ENCODE measurements at places on chromosomes 5 and 9. TPM values are rescaled to one million over a fixed set of nuclear protein-coding genes. Genes with fewer than 3 reads are reported as not detected.

IFNB1 gene
- not detected for total RNA-seq

GRCh38 chr5:126103868-126104267 is 319.3 kb upstream of the GRAMD2B start:
- no peak for DNase-seq

TLE1 gene
- 17.9 TPM for total RNA-seq

NOXA1 gene
- total RNA-seq, result 6.9 TPM

IFNA2 gene
- not detected for total RNA-seq

GRCh38 chr9:118162716-118163115 is 458.5 kb downstream of the TLR4 start:
- no peak for DNase-seq

- no peak for DNase-seq
Observed at GRCh38 chr9:133210202-133210532, 1.1 kb upstream of the OBP2B start.

IL5 gene
- not detected for total RNA-seq

LPAR1 gene
- total RNA-seq, result 23.2 TPM

DNA sequence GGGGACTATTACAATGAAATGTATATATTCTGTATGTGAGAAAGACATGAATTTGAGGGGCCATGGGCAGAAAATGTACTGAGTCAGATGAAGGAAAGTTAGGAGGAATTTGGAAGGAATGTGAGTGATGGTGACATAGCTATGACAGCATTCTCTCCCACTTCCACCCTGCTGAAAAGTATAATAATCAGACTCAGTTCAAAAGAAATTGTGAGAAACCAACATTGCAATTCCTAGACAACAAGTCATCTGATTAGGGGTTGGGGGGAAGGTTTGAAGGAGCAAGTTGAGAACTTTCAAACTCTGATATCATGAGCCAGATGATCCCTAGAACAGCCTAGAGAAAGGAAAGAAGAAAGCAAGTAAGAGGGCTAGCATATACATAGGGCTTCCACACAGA is 370.6 kb downstream of the DMRTA1 start:
- no peak for DNase-seq

DNA sequence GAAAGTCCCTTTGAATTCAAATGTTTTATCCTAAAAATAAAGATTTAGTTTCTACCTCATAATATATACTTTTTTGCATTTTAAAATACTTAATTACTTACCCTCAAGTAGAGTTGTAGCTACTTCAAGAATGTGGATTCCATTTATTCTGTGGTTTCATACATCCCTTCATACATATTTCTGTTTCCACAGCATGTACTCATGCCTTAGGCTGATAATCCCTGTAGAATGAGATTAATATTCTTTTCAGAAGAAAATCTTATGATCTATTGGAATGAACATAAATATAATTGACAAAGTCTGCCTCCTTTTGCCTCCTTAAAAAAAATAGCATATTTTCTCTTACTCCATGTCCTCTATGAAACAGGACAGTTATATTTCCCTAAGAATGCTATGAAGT is 465.7 kb downstream of the DTWD2 start:
- DNase-seq, result no peak

PCDHA4 gene
- 0.59 TPM for total RNA-seq

CCL27 gene
- total RNA-seq, result not detected

RNF180 gene
- total RNA-seq, result 12.2 TPM

PTPDC1 gene
- total RNA-seq, result 11.0 TPM

- DNase-seq, result no peak
Observed at GRCh38 chr5:51829691-51830090, 446.4 kb downstream of the ISL1 start.

- no peak for DNase-seq
Observed at GRCh38 chr9:91541734-91542133, 118.1 kb upstream of the NFIL3 start.

GRCh38 chr9:134486596-134486995 is 155.0 kb upstream of the COL5A1 start:
- no peak for DNase-seq

ITK gene
- total RNA-seq, result 6.3 TPM

- DNase-seq, result peak; percentile 90
Observed at GRCh38 chr5:32193591-32193990, 19.5 kb upstream of the GOLPH3 start.

- no peak for DNase-seq
Observed at GRCh38 chr9:33133186-33133585, 34.0 kb downstream of the B4GALT1 start.

All from lower lobe of right lung (tissue), 2 donors.